Hindlimb muscle (tissue), 1 donor: ENCODE measurements at places on chromosomes 2 and 18. TPM values are rescaled to one million over a fixed set of nuclear protein-coding genes. Genes with fewer than 3 reads are reported as not detected.

Gene MOCOS
- polyA plus RNA-seq, result 0.10 TPM

DNA sequence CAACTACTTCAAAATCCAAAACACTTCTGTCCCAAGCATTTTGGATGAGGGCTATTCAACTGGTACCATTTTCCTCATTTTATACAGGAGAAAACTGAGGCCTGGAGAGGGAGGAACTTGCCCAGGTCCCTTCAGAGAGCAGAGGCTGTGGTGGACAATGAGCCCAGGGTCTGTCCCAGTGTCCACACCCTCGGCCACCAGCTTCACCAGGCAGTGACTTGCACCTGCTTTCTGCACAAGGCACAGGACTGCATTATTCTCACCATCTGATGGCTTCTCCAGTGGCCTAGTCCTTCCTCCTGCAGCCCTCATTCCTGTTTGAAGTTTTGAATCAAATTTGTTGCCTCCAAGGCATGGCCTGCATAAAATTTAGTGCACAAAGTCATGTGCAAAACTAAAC is 53.3 kb downstream of the RNF144A start:
- no peak for DNase-seq

- DNase-seq, result no peak
Observed at GRCh38 chr2:10654069-10654468, 35.7 kb downstream of the NOL10 start.

DNA sequence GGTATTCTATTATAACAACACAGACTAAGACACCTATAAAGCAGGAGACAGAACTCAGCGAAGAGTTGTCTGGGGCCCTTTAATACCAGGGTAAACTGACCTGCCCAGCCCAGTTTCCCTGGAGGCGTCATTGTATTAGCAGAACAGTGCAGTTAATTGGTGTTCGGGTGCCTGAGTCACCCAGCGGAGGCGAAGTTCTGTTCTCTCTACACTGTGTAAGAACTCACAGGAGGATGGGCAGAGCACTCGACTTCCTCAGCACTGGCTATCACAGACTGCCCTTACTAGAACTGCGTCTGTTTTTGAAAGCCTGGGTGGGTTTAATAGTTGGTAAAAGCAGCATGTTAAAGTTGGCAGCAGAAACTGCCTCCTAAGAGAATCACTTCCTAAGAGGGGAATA is 106.5 kb upstream of the ATP8B1 start:
- no peak for DNase-seq

DNA sequence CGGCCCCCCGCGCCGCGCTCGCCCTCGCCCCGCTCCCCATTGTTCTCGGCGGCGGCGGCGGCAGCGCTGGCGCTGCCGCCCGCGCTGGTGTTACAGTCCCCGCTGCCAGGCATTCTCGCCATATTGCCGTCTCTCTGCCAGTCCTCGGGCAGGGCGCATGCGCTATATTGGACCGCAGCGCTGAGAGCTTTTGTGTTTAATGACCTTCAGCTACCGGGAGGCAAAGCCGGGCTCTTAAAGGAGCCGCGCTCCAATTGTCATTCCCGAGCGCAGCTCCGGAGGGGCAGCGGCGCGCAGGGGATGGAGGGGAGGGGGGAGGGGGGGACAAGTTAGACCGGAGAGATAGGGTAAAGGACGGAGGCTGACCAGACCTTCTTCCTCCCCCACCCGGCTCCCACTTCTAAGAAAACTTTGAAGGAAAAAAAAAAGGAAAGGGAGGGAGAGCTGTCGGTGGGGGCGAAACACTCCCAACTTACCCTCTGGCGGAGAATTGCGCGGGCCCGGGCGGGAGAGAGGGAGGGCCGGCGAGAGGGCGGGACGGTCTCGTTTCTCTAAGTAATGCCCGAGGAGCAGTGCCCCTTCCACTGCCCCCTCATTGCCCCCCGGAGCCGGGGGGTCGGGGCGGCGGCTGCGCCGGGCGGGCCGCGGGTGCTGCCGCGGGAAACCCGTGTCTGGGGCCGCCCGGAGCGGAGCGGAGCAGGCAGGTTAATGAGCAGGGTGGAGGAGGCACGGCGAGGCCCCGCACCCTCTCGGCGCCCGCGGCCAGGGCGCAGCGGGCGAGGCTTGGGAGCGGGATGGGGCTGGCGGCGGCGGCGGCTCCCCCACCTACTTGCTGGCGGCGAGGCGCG is at the start of gene KCTD1:
TSS of gene KCTD1 (minus strand) at position 139 of the 848 bp plus-strand sequence. CDS start at position 122, 17 bp downstream.
- DNase-seq, result peak; percentile 75
